8988T (cell line): ENCODE measurements at places on chromosomes 12 and 14.

DNA sequence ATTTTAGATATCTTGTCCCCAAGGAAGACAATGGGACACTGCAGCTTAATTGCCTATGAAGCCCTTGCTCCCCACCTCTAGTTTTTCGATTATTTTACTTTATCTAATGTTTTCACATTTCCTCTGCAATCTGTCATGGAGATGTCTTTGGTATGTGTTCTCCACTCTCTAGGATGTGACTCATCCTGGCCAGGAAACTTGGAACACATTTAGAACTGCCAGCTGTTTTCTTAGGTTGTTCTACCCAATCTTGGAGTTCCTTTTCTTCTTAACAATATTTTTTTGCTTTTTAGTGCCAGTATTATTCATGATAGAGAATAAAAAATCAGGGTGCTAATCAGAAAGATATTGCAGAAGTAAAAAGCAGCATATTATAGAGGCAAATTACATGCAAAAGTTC lies 101.7 kb upstream of the CLEC14A start:
- no peak for DNase-seq

GRCh38 chr12:6110006-6110405 lies 14.5 kb downstream of the VWF start:
- no peak for DNase-seq

DNA sequence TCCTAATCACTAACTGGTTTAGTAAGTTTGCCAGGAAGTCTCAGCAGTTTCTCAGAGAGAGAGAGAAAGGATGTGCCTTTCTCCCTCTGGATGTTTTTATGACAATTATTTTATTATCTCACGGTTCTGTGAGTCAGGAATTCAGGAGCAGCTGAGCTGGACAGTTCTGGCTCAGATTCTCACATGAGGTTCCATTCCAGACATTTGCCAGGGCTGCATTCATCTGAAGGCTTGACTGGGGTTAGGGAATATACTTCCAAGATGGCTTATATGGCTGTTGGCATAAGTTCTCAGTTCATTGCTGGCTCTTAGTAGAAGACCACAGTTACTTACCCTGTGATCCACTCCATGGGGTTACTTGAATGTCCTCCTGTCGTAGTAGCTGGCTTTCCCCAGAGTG lies 101.2 kb upstream of the ATF7IP start:
- no peak for DNase-seq

- no peak for DNase-seq
Measured at GRCh38 chr12:124475295-124476010, 92.0 kb downstream of the NCOR2 start.

DNA sequence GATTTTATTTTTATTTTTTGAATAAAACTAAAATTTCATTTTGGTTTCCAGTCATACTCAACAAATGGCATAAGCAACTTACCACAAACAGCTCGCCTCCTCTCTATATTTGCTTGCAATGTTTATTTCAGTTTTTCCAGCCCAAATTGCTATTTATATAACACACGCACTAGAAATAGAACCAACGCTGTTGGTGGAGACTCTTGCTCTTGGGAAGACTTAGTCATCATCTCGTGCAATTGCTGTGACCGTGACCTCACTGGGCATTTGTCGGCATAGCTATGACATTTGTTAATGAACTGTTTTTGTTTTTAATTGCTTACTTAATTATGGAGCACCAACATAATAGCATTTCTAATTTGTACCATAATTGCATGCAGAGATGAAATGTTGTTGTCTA lies 153.1 kb upstream of the OTX2 start:
- DNase-seq: no peak

DNA sequence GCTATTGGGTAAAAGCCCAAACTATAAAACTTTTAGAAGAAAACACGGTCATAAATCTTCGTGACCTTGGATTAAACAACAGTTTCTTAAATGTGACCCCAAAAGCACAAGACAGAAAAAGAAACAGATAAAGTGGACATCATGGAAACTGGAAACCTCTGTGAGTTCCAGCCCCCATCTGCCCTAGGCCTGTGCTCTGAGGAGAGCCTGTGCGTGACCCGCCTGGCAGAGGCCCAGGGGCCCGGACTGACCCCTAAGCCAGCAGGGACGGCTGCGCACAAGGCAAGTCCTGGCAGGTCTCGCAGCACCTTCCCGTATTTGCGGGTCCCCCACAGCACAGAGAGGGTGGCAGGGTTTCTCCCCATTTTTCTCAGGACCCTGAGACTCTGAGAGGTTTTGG lies 76.0 kb downstream of the CHGA start:
- no peak for DNase-seq

- DNase-seq: no peak
Measured at GRCh38 chr12:48366131-48366530, 15.4 kb upstream of the ZNF641 start.

DNA sequence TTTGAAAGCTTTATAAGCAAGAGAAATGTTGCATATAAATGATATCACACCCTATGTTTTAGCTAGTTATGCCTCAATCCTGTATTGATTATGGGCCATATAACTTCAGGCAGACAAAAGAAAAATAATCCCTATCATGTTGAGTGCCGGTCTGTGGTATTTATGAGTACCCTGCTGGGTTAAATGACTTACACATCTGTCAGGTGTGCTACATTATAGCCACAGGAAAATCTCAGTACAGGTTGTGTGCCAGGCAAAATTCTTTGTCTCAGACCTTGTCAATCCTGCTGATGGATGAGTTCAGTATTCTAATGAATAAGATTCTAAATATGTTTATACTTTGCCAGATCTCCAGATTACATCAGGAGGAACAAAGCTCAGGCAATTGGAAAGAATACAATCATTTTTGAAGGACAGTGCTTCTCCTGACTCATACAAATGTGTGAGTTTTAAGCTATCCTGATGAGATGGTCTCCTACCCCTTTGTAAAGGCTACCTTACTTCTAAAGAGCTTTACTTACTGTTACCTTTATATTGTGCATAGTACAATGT lies 109.8 kb upstream of the FOXG1 start:
- no peak for DNase-seq

- DNase-seq: no peak
Measured at GRCh38 chr14:59166258-59166657, 22.2 kb upstream of the DAAM1 start.

- no peak for DNase-seq
Measured at GRCh38 chr12:24742378-24742777, 206.5 kb downstream of the BCAT1 start.

GRCh38 chr12:130058926-130059472 lies 103.3 kb upstream of the FZD10 start:
- no peak for DNase-seq

GRCh38 chr14:55425091-55425490 lies 13.5 kb upstream of the ATG14 start:
- no peak for DNase-seq

DNA sequence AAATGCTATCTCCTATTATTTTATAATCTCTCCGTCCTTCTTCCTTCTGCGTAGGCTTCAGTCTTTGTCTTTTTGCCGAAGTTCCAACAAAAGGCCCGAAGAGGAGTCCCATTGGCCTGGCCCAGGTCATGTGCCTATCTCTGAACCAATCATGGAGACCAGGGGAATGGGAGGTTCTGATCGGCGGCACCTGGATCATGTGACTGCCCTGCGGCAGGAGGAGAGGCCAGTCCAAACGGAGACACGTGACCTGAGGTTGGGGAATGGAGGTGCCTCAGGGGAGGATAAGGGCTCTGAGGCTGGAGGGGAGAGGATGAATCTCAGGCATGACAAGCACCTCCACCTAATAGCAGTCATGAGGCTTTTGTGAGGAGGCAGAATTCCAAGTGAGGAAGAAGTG lies 86.0 kb downstream of the AACS start:
- no peak for DNase-seq

DNA sequence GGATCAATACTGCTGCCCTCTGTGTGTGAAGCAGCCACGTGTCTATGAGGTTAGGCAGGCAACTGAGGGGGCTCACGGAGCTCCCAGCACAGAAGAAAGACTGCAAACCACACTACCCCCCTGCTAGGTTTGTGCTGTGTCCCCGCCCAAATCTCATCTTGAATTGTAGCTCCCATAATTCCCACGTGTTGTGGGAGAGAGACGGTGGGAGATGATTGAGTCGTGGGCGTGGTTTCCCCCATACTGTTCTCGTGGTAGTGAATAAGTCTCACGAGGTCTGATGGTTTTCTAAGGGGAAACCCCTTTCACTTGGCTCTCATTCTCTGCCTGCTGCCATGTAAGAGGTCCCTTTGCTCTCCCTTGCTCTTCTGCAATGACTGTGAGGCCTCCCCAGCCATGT lies 68.6 kb downstream of the ACTN1 start:
- DNase-seq: no peak

- no peak for DNase-seq
Measured at GRCh38 chr14:76480426-76480825, 104.5 kb downstream of the ESRRB start.

- no peak for DNase-seq
Measured at GRCh38 chr12:111886662-111887545, 44.9 kb downstream of the MAPKAPK5 start.

GRCh38 chr12:41287500-41288141 lies 99.5 kb downstream of the PDZRN4 start:
- DNase-seq: no peak

DNA sequence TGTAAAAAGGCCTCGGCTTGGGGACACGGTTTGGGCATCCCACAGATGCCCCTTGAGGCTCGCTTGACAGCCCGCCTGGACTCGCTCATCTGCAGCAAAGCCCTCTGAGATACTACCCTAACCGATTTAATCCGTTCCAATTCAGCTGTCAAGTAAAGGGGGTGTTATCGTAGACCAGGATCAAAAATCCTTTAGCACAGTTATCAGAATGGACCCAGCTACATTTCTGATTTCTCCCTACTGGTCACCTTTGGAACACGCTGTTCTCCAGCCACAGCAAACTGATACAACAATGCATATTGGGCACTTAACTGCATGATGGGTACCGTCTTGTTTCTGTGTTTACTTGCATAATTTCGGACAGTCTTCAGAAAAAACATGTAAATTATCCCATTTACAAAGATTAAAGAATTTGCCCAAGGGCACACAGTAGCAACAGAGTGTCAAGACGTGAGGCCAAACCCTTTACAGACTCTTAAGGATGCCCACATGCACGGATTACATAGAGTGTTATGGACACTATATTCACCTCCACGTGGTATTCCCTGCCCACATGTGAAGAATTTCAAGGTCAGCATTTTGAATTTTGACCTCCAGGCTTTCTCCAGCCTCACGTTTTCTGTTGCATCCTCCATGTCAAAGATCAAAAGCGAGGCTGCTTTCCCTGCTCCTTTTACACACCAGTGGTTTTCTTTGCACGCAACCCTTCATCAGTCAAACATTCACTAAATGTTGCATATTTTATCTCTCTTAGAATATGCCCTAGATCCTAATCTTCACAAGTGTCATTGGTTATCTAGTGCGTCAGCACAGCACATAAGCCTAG lies 3.2 kb upstream of the DUSP6 start:
- peak; percentile 52 for DNase-seq

- DNase-seq: no peak
Measured at GRCh38 chr12:69843608-69844007, 18.6 kb downstream of the MYRFL start.

- DNase-seq: no peak
Measured at GRCh38 chr12:28130625-28131598, 59.3 kb upstream of the CCDC91 start.
